ENCODE measurements at places on chromosomes 5 and 9. TPM values are rescaled to one million over a fixed set of nuclear protein-coding genes. Genes with fewer than 3 reads are reported as not detected.

The PLAC8L1 gene
- total RNA-seq: not detected

The OLFML2A gene
- not detected for total RNA-seq

The NPR3 gene
- not detected for total RNA-seq

The ANP32B gene
- 335 TPM for total RNA-seq

The ANKRD18A gene
- total RNA-seq: 3.1 TPM
